Kidney (tissue), 22 donors: ENCODE measurements at places on chromosomes 5 and 9. TPM values are rescaled to one million over a fixed set of nuclear protein-coding genes. Genes with fewer than 3 reads are reported as not detected.

The SMAD5 gene
- total RNA-seq, result 67.7 TPM

The SEMA5A gene
- total RNA-seq, result 23.3 TPM

- no peaks in the 10 kb centered on the region for H3K27me3 ChIP-seq
- H3K36me3 ChIP-seq, result no peaks in the 10 kb centered on the region
- no peak for DNase-seq
- no peak overlapping the region for H3K4me3 ChIP-seq
Observed at GRCh38 chr5:72394688-72395087, 74.5 kb downstream of the PTCD2 start.

- no peak overlapping the region for H3K4me3 ChIP-seq
- H3K27me3 ChIP-seq, result no peaks in the 10 kb centered on the region
- H3K27ac ChIP-seq, result no peak overlapping the region
- no peaks in the 10 kb centered on the region for H3K4me1 ChIP-seq
- no peaks in the 10 kb centered on the region for H3K36me3 ChIP-seq
- DNase-seq, result no peak
Observed at GRCh38 chr5:90174236-90174635, 235.3 kb downstream of the CETN3 start.

DNA sequence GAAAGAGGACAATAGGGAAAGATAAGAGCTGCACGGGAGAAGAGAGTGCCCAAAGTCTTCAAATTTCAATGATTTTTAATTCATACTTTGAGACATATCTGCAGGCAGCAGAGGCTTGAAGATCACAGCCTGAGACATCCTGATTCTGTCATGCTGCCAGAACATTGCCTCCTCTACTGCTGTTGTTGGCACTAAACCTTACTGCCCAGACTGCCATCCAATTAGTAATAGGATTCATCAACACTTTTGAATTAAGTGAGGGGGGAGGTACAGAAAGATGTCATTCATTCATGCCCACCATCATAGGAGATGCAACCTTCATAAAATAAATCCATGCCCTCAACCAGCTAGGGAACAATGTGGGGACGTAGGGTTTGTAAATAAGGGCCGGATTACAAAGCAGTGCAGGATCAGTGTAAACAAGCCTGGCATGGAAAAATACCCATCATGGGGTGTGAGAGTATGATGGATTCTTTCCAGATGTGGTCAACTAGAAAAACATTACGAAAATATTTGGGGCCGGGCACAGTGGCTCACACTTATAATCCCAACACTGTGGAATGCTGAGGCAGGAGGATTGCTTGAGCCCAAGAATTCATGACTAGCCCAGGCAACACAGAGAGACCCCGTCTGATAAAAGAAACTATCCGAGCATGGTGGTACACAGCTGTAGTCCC is 122.1 kb upstream of the DAPK1 start:
- no peak overlapping the region for H3K27ac ChIP-seq
- no peaks in the 10 kb centered on the region for H3K36me3 ChIP-seq
- no peak for DNase-seq
- H3K27me3 ChIP-seq, result peaks cover 5% of the 10 kb centered on the region

GRCh38 chr9:133892193-133892920 is 99.8 kb downstream of the VAV2 start:
- H3K27me3 ChIP-seq, result no peaks in the 10 kb centered on the region
- H3K36me3 ChIP-seq, result no peaks in the 10 kb centered on the region
- H3K4me3 ChIP-seq, result no peak overlapping the region
- H3K4me1 ChIP-seq, result peaks cover 4% of the 10 kb centered on the region
- no peak overlapping the region for H3K27ac ChIP-seq

- H3K27me3 ChIP-seq, result no peaks in the 10 kb centered on the region
- peaks cover 14% of the 10 kb centered on the region for H3K4me1 ChIP-seq
- H3K27ac ChIP-seq, result no peak overlapping the region
- H3K36me3 ChIP-seq, result no peaks in the 10 kb centered on the region
- no peak overlapping the region for H3K4me3 ChIP-seq
- DNase-seq, result peak; percentile 66
Observed at GRCh38 chr5:160260881-160261815, 31.8 kb downstream of the FABP6 start.
